ENCODE measurements at places on chromosomes 7 and 10. TPM values are rescaled to one million over a fixed set of nuclear protein-coding genes. Genes with fewer than 3 reads are reported as not detected.

- H3K27me3 ChIP-seq: no peaks in the 10 kb centered on the region
- no peak overlapping the region for H3K27ac ChIP-seq
- no peaks in the 10 kb centered on the region for H3K36me3 ChIP-seq
- H3K4me3 ChIP-seq: no peak overlapping the region
Observed at GRCh38 chr10:30576641-30577040, 52.9 kb downstream of the LYZL2 start.

GRCh38 chr10:69666756-69667155, 36.7 kb downstream of the FAM241B start:
- no peak for DNase-seq
- H3K4me1 ChIP-seq: no peaks in the 10 kb centered on the region
- no peaks in the 10 kb centered on the region for H3K27me3 ChIP-seq
- no peaks in the 10 kb centered on the region for H3K36me3 ChIP-seq
- no peak overlapping the region for H3K4me3 ChIP-seq

GRCh38 chr10:451021-451471, 238.4 kb downstream of the DIP2C start:
- H3K4me1 ChIP-seq: peaks cover 14% of the 10 kb centered on the region

GRCh38 chr10:122541541-122542002, 19.0 kb upstream of the DMBT1 start:
- no peaks in the 10 kb centered on the region for H3K36me3 ChIP-seq
- no peak overlapping the region for H3K4me3 ChIP-seq
- no peak for DNase-seq
- H3K4me1 ChIP-seq: no peaks in the 10 kb centered on the region
- H3K27me3 ChIP-seq: no peaks in the 10 kb centered on the region
- no peak overlapping the region for H3K27ac ChIP-seq

GRCh38 chr7:115799430-115799829, 231.1 kb downstream of the TFEC start:
- H3K4me1 ChIP-seq: no peaks in the 10 kb centered on the region
- H3K4me3 ChIP-seq: no peak overlapping the region
- H3K27me3 ChIP-seq: no peaks in the 10 kb centered on the region

TAS2R5 gene
- 0.60 TPM for total RNA-seq

CYTH3 gene
- 49.7 TPM for total RNA-seq

POR gene
- total RNA-seq: 80.0 TPM

TECPR1 gene
- 23.1 TPM for total RNA-seq
